ENCODE measurements at places on chromosomes 11 and 22.

DNA sequence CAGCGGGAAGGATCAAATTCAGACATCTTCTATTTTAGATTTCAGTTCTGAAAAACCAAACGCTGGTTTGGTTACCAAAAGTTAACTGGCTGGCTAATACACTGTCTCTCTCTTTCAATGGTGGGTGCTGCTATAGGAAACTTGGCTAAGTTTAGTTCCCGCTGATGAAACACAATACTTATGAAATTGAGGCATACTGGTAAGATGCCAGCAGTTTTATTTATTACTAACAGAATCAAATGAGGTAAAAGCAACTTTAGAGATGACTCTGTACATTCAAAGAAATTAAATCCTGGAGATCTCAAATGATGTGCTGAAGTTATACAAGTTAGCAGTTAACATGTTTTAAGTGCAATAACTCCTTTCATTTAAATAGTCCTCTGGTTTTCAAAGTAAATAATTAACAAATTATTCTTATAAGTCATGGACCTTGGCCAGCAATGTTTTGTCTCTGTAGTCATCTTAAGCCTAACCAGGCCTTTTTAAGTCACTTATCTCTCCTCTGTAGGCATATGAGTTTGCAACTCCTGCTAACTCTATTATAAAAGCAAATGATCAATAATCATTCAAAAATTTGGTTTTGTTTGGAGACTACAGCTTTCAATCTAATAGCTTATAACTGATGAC lies 54.8 kb downstream of the PAK1 start:
- DNase-seq: no peak

DNA sequence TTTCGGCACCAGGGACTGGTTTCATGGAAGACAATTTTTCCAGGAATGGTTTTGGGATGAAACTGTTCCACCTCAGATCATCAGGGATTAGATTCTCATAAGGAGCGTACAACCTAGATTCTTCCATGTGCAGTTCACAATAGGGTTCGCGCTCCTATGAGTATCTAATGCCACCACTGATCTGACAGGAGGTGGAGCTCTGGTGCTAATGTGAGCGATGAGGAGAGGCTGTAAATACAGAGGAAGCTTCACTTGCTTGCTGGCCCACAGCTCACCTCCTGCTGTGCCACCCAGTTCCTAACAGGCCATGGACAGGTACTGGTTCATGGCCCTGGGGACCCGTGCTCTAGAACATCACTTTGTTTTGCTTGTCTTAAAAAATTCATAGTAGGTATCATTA lies 41.8 kb upstream of the AMPD3 start:
- DNase-seq: peak; percentile 8

GRCh38 chr11:133966921-133967598 lies 10.3 kb upstream of the IGSF9B start:
- peak; percentile 29 for DNase-seq

DNA sequence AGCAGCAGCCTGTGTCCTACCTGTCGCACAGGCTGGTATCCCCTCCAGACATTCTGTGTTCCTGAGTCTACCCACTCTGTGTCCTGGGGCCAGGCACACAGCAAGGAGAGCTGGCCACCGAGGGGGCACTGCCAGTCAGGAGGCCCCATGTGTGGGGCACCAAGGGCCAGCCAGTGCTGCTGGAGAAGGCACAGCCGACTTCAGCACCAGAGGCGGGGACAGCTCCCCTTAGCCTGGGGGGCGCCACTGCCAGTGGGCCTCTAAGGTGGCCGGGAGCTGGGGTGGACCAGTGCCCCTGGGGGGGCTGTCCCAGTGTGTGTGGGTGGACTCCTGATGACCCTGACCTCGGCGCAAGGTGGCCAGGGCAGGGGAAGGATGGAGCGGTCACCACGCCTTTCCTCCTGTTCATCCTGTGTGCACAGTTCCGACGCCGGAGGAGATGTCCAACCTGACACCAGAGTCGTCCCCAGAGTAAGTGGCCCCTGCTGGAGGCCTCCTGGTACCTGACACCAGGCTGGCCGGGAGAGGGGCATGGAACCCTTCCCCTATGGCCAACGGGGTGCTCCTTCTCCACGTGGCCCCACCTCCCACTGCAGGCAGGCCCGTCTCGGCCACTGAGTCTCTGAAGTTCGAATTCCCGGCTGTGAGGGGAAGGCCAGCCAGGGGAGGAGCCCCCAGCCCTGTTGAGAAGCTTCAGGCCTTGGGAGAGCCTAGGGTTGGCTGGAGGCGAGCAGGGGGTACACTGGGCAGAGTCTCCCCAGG lies 35.4 kb downstream of the MOB2 start:
- no peak for DNase-seq

- no peak for DNase-seq
These were observed 754.4 kb upstream of the RAG2 start for GRCh38 chr11:37352485-37352884.

- no peak for DNase-seq
These were observed 72.7 kb downstream of the TRIM29 start for GRCh38 chr11:120065176-120065575.

GRCh38 chr11:14881576-14882193 lies 10.3 kb downstream of the CYP2R1 start:
- no peak for DNase-seq

- DNase-seq: no peak
These were observed 21.5 kb downstream of the BIRC2 start for GRCh38 chr11:102368472-102368871.

- no peak for DNase-seq
These were observed 38.6 kb upstream of the BMAL1 start for GRCh38 chr11:13238879-13239514.

DNA sequence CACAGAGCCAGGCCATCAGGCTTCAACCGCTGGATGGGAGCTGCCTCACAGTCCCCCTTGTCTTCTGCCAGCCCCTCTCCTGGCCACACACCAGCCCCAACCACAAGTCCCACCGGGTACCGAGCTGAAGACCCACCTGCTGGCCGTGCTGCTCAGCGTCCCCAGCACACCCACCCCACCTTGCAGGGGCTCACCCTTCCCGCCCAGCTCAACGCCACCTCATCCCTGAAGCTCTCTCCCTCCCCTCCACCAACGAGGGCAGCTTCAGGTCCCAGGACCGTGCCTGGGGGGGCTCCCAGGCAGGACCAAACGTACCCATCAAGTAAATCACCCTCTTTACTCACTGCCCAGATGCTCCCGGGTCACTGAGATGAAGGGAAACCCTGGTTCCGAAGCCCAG lies 141.0 kb downstream of the CRYBB2 start:
- no peak for DNase-seq

- no peak for DNase-seq
These were observed 227.0 kb upstream of the POU2AF2 start for GRCh38 chr11:111018566-111018965.

DNA sequence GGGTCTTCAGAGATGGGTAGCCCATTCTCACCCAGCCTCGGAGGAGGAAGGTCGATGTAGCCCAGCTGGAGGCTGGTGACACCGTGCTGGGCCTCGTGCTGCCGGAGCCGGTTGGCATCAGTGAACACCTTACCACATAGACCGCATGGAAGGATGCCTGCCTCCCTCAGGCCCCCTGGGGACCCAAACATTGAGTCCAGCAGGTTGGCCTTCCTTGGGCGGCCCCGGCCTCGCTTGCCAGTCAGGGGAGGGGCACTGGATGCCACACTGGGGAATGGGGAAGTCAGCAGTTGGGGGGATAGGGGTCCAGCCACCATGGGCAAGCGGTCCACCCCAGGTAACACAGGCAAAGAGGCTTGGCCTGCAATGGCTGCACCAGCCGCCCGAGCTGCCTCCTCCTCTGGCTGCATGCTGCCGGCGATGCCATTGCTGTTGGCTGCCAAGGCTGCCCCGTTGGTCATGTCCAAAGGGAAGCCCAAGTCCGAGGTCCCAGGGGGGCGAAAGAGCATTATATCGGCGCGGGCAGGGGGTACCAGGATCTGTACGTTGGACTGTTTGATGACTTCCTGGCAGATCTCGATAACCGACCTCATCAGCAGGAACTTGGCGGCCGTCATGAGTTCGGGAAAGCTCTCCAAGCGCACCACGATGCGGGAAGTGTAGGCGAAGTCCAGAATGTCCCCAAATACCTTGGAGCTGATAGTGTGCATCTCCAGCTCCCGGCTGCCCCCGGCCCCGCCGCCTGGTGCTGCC lies 1.4 kb downstream of the PATZ1 start:
- no peak for DNase-seq

- DNase-seq: no peak
These were observed 54.9 kb downstream of the GLYATL1 start for GRCh38 chr11:58994171-58994570.

GRCh38 chr11:22165087-22165486 lies 27.8 kb upstream of the ANO5 start:
- no peak for DNase-seq

DNA sequence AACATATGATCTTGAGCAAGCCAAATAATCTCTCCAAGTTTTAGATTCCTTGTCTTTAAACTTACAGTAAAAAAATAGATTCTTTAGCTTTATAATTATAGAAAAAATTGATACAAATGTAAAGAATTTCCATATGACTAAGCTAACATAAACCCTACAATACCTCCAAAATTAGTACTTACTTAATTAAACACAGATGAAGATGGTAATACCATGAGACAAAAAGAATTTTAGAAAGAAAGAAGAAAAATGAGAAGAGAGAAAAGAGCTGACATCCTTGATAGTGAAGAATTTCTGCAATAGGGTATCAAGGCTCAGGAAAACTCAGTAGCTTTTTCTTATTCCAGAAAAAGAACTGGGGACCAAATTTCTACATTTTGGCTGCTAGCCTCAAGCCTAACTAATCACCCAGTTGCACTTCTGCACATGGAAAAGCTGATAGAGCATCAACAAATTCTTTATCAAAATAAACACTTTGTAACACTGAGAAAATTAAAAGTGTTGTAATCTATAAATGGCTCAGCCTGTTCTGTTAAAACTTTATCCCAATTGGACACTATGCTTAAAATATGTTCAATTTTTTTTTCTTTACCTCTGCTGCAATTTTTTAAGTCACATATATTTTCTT lies 24.7 kb upstream of the SOX6 start:
- no peak for DNase-seq

- peak; percentile 75 for DNase-seq
These were observed 1.5 kb downstream of the CASTOR1 start for GRCh38 chr22:30287648-30288418.

DNA sequence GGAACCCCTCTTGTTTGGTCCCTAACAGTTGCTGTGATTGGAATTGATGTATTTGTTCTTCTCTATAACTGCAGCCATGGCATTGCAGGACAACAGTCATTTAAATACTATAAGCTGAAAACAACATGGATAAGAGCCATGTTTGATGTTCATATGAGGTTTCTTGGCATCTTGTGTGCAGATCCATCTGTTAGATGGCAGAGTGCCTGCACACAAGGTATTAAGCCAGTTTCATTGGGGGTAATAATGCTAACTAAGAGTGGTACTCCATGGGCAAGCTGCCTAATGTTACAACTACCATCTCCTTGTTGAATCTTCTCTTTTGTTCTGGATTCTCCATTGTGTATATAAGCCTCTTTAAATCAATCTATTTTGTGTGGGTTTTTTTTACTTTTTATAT lies 206.0 kb upstream of the CHORDC1 start:
- no peak for DNase-seq

GRCh38 chr11:130625578-130626306 lies 177.3 kb downstream of the ADAMTS15 start:
- no peak for DNase-seq

DNA sequence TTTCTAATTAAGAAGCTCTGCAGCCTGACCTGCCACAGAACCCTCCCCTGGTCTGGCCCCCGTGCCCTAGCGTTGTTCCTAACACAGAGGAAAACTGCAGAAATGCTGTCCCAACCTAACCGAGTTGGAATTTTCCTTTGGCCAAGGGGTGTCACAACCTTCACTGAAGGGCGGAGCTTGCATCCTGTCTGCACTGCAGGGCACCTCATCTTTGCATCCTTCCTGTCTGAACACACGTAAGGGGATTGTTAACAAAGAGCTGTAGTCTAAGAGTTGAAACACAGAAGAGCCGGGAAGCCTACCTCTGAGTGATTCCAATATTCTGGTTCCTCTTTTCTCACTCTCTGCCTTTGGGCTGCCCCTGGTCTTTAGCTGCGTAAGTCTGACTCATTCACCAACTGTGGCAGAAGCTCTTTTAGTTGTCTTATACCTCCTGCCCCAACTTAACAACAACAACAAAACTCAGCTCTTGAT lies 1.6 kb downstream of the DIXDC1 start:
- no peak for DNase-seq

- DNase-seq: no peak
These were observed 99.6 kb downstream of the FAM168A start for GRCh38 chr11:73498343-73498742.

DNA sequence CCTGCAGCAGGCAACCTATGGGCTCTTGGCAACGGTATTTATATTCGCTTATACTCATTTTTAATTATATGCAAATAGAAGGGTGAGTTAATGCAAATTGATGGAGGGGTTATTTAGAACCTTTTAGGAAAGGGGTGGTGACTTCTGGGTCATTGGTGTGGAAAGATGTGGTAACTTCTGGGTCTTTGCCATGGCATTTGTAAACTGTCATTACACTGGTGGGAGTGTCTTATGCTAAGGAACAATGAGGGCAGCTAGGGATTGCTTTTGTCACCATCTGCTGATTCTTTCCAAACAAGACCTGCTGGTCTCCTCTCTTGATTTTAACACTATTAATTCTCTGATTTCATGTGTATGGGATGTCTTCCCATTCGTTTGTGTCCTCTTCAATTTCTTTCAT lies 11.7 kb upstream of the KAT5 start:
- no peak for DNase-seq

GRCh38 chr22:19187716-19188563 lies 9.4 kb upstream of the SLC25A1 start:
- no peak for DNase-seq

GRCh38 chr11:87366763-87367405 lies 329.1 kb downstream of the TMEM135 start:
- no peak for DNase-seq

DNA sequence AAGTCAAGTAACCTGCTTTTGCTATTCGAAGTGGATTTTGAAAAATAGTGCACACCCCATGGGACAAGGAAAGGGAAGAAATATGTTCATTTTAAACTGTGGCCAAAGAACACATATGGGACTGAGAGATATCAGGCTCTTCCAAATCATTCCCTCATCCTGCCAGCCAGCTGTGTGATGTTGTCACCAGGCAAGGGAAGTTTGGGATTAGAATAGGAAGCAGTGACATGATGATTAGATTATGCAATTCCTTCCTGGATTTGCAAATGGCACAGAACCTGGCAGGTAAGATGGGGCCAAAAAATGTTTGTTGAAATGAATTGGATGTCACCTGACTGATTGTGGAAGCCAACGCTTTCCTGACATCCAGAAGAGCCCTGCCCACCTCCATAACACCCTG lies 4.9 kb upstream of the SCN3B start:
- DNase-seq: no peak

GRCh38 chr22:26174280-26174679 lies 5.0 kb downstream of the SEZ6L start:
- no peak for DNase-seq

Data from stimulated activated CD8-positive, alpha-beta memory T cell treated with anti-CD3 and anti-CD28 coated beads, Interleukin-7, amount 100 ng/mL, for 4 hours (primary cell).